ENCODE measurements at places on chromosomes 1 and 21.
A peak's percentile ranks its signal among the peaks of the same experiment; 100 is the strongest.

DNA sequence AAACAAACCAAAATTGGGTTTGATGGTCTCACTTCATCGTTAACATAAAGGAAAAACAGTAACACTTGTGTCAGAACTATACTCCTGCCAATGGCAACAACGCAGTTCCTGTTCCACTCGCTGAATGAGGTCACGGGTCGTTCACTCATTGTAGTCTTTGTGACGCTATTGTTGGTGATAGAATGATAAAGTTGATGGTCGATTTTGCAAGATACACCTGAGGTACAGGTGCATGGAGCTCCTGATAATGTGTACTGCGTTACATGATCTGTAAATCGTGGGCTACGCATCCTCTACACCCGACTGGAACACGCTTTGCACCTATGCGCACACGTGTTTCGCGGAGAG lies 391 bp upstream of the CENPS start:
- no peak for DNase-seq

DNA sequence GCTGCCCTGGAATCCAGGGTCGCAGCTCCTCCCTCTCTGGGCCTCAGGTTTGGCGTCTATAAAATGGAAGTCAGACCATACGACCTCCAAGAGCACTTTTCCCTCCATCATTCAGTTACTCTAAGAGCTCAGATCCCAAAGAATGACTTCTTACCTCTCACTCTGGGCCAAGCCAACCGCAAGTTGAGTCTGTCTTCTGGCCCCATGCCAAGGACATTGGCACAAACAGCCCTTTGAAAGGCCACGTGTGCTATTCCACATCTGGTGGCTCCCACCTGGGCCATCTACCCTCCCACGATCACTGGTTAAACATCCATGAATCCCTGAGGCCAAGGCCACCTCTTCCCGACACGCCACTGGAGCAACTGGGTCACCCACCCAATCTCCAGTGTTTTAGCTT lies 12.4 kb downstream of the SLC2A7 start:
- no peak for DNase-seq

DNA sequence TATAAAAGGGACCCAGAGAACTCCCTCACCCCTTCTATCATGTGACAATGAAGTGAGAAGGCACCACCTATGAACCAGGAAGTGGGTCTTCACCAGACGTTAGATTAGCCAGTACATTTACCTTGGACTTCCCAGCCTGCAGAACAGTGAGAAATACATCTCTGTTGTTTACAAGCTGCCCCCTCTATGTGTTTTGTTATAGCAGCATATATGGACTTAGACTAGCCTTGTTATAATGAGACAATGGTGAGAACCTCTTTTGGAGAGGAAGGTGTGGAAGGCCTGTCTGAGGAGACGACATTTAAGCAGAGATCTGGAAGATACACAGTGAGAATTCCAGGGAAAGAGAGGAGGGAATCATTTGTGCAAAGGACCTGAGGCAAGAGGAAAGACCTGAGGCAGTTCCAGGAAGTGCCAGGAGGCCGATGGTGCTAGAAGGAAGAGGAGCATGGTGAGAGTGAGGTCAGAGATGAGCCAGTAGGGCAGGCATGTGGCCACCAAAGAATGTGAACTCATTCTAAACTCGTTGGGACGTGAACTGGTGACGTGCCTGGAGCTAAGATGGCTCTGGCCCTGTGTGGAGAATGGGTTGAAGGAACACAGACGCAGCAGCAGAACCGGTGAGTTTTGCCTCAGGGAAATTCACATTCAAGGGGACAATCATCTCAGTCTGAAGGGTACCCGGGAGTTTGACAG lies 98.9 kb upstream of the IRF2BP2 start:
- no peak for DNase-seq

DNA sequence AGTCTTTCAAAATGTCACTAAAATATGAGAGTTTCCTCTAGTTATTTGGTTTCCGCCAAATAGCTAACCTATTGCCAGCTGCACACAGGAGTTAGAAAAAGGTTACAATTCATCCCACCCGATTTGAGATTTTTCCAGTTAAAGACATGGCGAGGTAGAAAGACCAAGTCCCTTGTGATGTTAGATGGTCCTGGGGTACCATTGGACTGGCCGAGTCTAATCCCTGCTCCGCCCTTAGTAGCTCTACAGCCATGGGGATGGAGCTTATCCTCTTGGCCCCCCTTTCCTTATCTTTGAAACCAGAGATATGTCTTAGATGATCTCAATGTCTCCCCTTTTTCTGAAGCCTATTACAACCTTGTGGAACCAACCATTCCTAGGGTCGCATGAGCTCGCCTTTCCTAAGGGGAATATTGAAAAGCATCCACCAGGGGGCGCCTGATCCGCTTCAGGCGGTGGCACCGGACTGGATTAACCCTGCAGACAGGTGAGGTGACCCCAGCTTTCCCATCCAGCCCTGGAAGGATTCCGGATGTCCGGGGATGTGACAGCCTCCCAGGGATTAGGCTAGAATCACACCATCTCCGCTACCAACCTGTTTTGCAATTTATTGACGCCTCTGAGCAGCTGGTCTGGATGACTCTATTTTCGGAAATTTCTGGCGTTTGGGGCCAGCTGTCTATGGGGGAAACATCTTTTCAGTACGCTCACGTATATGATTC lies 68.3 kb upstream of the SIM2 start:
- DNase-seq: peak; percentile 37

- DNase-seq: no peak
These were observed 75.1 kb upstream of the NRIP1 start for GRCh38 chr21:15139898-15140297.

DNA sequence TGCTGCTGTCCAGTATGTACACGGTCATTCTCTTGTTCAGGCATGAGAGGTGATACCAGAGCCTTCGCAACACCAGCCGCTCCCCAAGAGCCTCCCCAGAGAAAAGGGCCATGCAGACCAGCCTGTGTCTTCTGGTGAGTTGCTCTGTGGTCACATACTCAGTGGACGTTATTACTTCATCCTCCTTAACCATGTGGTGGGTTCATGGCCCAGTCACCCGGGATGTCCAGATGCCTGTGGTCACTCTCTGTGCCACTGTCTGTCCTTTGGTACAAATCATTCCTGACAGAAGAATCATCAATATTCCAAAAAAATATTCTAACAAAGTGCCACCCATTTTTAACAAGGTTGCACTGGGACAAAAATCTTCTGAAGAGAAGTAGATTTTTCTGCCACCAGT lies 8.8 kb upstream of the ZNF124 start:
- DNase-seq: no peak

DNA sequence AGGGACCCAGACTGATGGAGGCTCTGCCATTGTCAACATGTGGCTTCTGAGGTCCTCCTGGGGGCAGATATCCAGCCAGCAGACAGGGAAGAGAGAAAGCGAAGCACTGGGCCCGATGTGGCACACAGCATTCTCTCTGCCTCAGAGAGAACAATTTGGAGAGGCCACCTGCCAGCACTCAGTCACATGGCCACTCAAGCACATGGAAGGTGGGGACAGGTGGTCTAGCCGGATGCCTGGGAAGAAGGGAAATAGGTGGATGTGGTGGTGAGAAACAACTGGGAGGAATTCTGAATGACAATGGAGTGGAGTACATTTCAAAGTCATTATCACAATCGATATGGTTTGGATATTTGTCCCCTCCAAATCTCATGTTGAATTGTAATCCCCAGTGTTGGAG lies 109.0 kb downstream of the UBE2U start:
- no peak for DNase-seq

DNA sequence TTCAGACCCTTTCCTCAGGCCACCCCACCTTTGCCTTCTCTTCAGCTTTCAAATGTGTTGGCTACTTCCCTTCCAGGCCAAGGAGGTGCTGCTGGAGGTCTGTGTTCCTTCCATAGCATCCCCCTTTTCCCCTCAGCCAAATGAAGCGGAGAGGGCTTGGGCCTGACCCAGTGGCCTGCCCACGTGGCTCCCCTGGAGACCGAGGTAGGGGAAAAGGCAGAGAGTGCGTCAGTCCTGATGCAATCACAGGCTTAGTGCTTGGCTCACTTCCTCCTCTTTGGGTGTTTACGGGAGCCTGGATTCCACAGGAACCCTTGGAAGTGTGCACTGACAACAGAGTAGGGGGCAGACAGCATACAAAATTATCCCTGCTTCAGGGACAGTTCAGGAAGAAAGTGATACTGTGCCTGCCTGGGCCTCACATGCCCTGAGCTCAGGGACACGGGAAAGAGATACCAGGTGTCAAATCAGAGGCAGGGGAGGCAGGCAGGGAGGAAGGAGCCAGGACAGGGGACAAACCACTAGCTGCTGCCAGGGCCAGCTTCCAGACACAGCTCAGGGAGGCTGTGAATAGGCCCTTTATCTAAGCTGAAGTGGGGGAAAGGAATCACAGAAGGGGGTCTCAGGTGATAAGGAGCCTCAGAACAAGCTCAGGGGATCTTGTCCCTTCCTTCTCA lies 16.6 kb upstream of the PTP4A2 start:
- no peak for DNase-seq

DNA sequence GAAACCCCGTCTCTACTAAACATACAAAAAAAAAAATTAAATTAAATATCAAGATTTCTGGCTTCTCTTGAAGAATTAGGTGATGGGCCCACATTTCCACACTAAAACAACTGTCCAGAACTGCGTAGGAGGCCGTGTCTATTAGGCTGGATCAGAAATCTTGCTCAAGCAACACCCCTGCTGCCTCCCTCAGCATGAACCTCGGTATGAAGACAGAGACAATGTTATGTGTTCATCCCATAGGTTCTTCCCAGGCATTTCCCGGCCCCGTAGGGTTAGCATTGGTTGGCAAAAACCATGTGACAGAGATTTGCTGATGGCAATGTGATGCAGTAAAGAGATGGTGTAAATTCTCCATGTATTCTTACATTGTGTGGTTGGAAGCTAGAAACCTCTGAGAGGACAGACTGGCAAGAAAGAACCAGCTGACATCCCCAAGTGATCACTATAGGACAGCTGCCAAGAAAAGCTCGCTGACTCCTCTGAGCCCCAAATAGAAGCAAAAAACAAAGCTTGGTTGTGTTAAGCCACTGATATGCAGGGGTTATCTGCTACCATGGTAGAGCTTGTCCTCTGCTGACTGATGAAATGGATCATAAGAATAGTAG lies 34.5 kb downstream of the EBNA1BP2 start:
- DNase-seq: no peak

DNA sequence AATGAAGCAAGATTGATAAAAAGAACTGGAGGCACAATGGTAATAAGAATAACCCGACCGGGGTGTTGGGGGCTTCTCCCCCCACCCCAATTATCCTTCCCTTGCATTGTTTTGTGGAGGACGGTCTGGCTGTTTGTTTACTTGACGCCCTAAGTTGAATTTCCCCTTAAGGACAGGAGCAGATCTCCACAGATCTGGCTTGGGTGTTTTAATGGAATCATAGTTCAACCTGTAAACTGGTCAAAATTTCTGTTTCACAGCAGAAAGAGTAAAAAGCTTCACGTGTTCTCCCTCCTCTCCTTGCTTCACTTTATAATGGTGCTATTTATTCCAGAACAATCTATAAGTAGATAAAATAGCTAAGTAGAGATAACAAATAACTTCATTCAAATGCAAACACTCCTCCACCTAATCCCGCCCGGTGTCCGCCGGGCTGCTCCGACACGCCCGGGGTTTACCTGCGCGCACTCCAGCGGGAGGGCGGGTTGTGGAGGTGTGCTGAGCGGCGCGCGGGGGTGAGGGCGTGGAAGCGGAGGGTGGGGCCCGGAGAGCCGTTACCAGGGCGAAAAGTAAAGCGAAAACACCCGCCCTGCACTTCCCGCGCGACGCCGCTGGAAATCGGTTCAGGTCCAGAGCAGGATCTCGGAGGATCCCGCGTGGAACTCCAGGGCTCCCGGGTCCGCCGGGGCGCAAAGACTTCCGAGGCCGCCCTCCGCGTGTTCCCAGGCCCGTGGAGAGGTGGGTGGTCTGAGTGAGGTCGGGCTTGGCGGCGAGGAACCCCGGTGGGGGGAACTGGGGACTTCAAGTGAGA lies 2.0 kb upstream of the ATF3 start:
- DNase-seq: peak; percentile 32

DNA sequence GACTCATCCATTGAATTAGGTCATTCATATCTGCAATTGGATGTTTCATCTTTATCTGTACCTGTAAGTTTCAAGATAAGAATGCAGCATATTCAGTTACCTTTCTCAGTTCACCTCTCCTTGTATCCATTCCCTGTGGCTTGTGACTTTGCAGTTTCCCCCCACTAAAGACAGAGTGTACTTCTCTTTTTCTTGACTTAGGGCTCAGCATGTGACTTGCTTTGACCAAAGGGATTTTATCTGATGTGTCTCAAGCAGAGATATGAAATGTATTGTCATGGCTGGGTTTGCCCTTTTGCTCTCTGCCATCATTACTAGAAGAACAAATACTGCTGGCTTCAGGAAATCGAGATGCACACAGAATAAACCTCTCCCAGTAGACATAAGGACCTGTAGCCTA lies 754.8 kb downstream of the ADGRL2 start:
- DNase-seq: no peak

DNA sequence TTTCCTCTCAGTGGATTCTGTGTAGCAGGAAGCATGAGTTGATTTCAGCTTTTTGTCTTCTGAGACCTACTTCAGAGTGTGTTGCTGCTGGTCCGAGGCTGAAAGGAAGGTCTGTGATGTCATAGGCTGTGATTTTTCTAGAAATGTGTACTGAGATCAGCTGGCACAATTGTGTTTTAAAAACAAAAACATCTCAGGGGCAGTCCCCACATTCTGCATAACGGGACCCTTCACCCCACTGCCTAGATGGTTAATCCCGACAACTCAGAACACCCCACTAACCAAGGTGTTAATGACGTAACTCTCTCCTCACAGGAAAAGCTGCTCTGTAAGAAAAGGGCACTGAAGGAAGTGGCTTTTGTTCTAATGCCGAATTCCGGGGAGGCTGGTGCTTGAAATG lies 59.8 kb upstream of the PPP2R5A start:
- DNase-seq: no peak

DNA sequence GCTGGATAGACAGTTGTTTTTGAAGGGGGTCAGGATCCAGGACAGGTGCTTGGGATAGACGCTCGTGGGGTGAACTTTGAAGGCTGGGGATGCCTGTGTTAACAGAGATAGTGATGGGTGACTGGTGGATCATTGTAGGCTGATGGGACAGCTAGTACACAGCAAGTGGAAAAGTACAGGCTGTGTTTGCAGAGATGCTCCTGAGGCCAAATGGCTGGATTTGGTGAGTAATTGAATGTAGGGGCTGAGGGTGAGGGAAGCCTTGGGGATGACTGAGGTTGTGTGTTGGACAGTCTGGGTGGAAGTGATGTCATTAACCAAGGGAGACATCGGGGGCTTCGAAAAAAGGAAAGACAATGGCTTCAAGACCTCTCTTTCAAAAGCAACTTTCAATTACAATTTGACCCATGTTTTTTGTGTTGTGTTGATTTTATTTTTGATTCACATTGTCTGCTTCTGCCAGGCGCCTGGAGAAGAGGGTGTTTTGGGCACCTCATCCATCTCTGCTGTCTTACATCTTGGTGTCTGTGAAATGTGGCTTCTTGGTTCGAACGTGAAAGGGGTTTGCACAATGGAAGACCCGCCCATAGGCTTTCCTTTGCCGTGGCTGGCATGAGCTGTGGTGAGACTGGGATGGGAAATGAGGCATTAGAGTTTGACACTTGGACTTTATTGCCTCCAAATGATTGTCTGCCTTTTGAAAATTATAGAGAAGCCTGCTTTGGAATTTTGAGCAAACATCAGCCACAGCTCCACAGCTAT lies 147.5 kb downstream of the FOXD2 start:
- no peak for DNase-seq

- no peak for DNase-seq
These were observed 67.9 kb downstream of the MDM4 start for GRCh38 chr1:204583909-204584632.
